ENCODE measurements at places on chromosomes 7 and 10. TPM values are rescaled to one million over a fixed set of nuclear protein-coding genes. Genes with fewer than 3 reads are reported as not detected.
A peak's percentile ranks its signal among the peaks of the same experiment; 100 is the strongest.

The KCP gene
- 0.41 TPM for total RNA-seq

DNA sequence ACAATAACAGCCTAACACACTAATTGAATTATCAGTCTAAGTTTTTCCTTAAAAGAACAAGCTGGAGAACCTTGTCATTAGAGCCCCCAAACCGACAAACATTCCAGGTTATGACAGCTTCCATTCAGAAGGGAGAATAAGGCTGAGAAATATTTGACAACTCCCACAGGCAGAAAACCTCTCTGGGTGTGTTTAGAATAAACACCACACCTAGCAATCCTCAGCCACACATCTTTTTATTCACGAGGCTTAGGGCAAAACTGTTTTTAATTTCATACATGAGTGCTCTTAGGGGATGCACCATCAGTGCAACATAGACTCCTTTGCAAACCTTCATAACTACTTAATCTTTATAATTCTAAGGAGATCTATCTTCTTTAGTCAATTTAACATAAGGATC is 24.2 kb downstream of the STN1 start:
- no peak for DNase-seq

The C7orf33 gene
- not detected for total RNA-seq

DNA sequence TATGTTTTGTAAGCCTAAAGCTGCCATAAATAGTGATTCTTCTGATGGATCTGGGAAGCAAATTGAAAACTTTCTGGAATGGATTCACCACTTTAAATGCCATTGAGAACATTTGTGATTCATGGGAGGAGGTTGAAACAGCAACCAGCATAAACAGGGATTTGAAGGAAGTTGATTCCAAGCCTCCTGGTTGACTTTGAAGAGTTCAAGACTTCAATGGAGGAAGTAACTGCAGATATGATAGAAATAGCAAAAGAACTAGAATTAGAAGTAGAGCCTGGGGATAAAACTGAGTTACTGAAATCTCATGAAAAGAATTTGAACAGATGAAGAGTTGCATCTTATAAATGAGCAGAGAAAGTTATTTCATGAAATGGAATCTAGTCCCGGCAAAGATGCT is 99.2 kb downstream of the LRRC4 start:
- DNase-seq: no peak

DNA sequence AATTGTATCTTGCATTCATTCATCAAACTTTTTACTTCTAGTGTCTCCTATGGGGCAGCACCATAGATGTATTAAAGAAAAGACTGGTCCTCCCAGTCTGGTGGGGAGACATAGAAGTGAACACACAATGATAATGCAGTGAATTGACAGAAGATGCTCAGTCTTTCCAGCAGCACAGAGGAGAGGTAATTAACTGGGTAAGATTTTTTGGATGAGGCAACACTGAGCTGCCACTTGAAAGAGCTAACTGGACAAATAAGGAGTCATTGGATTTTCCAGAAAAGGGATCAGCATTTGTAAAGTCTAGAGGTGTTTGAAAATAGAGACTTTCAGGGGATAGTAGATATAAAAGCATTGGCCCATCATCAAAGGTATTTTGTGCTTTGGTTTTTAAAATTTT is 7.2 kb upstream of the ITPRIP start:
- DNase-seq: no peak

DNA sequence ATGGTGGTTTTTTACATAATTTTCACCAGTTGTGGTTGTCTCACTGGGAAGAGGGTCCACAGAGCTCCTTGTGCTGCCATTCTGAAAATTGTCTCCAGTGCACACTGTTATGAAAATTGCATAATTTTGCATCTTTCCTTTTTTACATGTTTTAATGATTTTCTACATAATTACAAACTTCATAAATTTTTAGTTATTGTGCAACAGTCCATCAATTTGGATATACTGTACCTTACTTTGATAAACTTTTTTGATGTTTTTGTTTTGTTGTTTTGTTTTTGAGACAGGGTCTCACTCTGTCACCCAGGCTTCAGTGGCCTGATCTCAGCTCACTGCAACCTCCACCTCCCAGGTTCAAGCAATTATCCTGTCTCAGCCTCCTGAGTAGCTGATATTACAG is 70.6 kb upstream of the AUTS2 start:
- DNase-seq: no peak

The ALOX5 gene
- 1.2 TPM for total RNA-seq

GRCh38 chr10:56351909-56352630 is 9.0 kb downstream of the ZWINT start:
- no peak for DNase-seq

The CEP55 gene
- 2.4 TPM for total RNA-seq

The KCNIP2 gene
- 12.6 TPM for total RNA-seq

DNA sequence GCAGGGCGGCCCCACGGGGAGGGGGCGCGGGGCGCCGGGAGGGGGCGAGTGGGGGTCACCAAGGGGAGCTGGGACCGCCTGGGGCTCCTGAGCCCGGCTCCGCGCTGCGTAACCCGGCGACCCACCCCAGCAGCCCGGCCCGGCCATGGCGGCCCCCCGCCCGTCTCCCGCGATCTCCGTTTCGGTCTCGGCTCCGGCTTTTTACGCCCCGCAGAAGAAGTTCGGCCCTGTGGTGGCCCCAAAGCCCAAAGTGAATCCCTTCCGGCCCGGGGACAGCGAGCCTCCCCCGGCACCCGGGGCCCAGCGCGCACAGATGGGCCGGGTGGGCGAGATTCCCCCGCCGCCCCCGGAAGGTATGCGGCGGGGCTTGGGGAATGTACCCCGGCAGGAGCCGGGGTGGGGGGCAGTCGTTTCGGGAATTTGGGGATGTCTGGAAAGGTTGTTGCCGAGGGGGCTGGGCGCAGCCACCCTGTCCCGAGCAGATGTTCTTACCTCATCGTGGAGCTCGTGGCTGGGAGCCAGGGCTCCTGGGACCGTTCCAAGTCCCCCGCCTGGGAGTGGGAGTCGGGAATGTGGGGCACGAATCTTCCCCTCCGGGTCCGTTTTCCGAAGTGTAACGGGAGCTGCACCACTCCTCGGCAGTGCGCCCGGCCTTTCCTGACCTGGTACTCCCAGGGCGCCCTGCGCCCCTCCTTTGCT is 431 bp downstream of the ZYX start:
- peak; percentile 76 for DNase-seq

- DNase-seq: no peak
Measured at GRCh38 chr7:69685293-69685631, 87.0 kb downstream of the AUTS2 start.

GRCh38 chr7:44439926-44440325 is 50.5 kb downstream of the NUDCD3 start:
- DNase-seq: no peak

The NPSR1 gene
- total RNA-seq: not detected

The ZNF804B gene
- total RNA-seq: 6.9 TPM

The OGA gene
- total RNA-seq: 407 TPM

- no peak for DNase-seq
Measured at GRCh38 chr10:80487791-80488538, 33.9 kb downstream of the TSPAN14 start.

The SEC31B gene
- total RNA-seq: 3.7 TPM

DNA sequence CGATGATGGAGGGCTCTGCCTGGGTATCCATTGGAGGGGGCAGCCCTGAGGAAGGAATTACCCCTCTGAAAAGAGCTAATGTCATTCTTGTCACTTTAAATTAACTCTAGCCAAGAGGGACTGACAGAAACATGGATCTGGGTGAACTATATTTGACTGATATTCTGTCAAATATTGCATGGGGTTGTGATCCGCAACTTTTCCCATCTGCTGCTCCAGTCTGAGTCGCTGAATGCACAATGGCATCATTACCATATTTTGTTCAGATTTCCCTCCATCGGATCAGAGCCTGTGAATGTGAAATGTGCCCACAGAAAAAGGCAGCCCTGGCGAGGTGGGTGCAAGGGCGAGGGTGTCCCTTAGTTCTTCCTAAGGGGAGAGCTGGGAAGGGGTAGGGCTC is 100.5 kb upstream of the TCF7L2 start:
- DNase-seq: no peak

The SHH gene
- total RNA-seq: 1.6 TPM

The SAMD9L gene
- total RNA-seq: 1.6 TPM

DNA sequence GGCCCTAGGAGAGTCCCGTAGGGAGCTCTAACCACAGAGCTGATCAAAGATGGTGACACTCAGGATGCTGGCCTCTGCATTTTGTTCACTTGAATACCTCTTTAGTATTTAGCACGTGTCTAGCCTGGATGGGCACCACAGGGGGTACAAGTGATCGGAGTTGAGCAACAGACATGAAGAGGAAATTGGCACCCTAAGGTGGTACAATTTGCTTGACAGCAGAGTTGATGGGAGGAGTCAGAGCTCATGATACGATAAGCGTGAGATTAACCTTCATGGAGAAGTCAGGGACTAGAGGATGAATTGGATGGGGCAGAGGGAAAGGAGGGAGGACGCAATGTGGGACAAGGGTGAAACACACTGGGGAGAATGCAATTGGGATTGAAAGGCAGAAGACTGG is 9.9 kb upstream of the ZNF212 start:
- DNase-seq: no peak

GRCh38 chr7:69457595-69458504 is 140.4 kb upstream of the AUTS2 start:
- no peak for DNase-seq

GRCh38 chr7:40983111-40983510 is 719.8 kb downstream of the INHBA start:
- DNase-seq: no peak

- no peak for DNase-seq
Measured at GRCh38 chr10:25713894-25714240, 220.2 kb upstream of the MYO3A start.

The GRM8 gene
- 2.9 TPM for total RNA-seq

GRCh38 chr7:127107601-127108007 is 145.1 kb downstream of the GRM8 start:
- no peak for DNase-seq

DNA sequence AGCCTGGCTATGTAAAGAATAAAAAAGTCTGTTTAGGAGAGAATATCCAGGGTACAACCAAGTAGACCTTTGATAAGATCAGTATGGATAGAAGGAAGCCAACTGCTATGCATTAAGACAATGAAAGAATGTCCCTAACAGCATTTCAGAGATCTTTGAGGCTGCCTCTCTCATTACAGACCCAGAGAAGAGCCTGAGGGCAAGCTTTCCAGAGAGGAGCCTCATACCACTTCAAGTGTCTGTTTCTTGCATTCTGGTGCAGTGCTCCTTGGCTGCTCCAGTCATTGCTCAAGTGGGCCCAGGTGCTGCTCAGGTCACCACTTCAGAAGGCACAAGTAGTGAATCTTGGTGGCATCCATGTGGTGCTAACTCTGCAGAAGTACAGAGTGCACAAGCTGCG is 514.0 kb downstream of the PLXDC2 start:
- no peak for DNase-seq

- DNase-seq: no peak
Measured at GRCh38 chr10:44347609-44348400, 37.1 kb downstream of the CXCL12 start.

The PNLIPRP2 gene
- not detected for total RNA-seq

DNA sequence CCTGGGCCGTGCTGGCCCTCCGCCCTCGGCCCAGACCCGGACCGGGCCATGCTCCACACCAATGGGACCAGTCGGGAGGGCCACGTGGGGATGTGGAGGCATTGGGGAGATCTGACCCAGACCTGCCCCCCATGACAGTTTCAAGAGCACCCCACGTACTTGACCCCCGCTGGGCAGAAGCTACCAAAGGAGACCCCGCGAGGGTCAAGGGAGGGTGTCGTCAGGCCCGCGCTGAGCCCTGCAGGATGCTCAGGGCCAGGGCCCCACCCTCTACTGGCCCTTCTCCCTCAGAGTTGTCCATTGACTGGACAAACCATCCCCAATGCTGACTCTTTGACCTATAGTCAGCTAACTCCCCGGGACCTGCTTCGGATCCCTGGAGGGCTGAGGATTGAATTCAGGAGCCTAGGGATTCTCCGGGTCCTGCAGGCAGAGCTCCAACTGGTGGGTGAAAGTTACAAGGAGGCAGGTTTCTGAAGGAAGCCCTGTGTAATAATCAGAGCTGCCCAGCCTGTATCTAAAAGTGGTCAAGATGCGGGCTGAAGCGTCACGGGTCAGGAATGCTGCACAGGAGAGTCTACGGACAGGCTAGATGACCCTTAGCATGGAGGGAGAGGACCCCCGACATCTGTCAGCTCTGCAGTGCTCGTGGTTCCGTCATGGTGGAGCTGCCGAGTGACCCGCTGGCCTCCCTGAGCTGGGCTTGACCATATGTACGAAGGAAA is 498 bp upstream of the CALHM2 start:
- DNase-seq: no peak

GRCh38 chr7:81846398-81846797 is 76.6 kb upstream of the HGF start:
- no peak for DNase-seq

DNA sequence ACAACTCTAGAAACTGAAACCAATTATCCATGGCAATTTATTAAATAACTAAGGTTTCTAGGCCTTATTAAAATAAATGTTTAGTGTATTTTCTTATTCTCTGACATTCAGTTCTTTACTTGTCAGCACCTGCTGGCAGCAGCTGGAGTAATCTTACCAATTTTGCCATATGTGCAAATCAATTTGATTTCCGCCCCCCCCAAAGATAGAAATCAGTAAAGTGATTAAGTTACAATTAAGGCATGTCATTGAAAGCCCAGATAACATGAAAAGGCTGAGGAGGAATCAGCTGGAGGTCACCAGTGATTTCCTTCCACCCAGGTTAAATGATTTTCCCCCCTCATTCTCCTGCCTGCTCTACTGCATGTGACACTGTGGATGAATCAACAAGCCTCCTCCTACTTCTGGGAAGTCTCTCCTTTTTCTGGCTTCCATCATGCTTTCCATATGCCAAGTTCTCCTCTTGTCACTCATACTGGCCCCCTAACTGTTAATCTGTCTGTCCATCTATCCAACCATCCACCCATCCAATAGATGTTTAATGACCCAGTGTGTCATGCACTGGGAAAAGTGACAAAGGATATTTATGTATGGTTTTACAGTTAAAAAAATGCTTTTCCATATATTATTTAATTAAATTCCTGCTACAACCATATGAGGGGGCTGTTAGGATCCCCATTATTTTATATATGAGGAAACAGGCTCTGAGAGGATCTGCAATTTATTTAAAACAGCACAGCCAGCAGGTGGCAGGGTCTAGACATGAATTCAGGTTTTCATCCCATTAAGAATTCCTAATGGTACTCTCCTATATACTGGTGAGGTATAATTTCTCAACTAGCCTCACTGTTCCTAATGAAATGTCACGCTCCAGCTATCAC is 116.5 kb downstream of the ATXN7L1 start:
- DNase-seq: peak; percentile 29

GRCh38 chr7:28564033-28564432 is 151.7 kb downstream of the CREB5 start:
- no peak for DNase-seq

DNA sequence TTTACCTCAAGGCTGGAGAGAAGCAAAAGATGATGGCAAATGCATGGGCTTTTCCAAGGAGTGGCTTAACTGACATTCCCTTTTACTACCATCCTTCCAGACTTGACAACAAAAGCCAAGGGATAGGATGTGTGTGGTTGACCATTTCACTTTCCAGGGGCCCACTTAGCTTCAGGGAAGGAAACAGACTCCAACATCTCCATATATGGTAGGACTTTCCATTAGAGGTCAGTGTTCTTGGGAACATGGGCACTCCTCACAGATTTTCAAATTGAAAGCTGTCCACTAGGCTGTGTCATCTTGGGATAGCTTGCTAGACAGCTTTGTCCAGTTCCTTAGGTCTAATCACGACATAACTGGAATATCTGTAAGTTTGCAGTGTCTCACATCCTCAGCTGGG is 118.1 kb upstream of the NAMPT start:
- DNase-seq: no peak

- DNase-seq: no peak
Measured at GRCh38 chr10:91668913-91669312, 36.0 kb upstream of the PPP1R3C start.

GRCh38 chr7:137305901-137306621 is 37.5 kb downstream of the PTN start:
- DNase-seq: no peak

The PRR15 gene
- 0.41 TPM for total RNA-seq

All from frontal cortex (tissue), 4 donors.